ENCODE measurements at places on chromosomes 16 and 17.

DNA sequence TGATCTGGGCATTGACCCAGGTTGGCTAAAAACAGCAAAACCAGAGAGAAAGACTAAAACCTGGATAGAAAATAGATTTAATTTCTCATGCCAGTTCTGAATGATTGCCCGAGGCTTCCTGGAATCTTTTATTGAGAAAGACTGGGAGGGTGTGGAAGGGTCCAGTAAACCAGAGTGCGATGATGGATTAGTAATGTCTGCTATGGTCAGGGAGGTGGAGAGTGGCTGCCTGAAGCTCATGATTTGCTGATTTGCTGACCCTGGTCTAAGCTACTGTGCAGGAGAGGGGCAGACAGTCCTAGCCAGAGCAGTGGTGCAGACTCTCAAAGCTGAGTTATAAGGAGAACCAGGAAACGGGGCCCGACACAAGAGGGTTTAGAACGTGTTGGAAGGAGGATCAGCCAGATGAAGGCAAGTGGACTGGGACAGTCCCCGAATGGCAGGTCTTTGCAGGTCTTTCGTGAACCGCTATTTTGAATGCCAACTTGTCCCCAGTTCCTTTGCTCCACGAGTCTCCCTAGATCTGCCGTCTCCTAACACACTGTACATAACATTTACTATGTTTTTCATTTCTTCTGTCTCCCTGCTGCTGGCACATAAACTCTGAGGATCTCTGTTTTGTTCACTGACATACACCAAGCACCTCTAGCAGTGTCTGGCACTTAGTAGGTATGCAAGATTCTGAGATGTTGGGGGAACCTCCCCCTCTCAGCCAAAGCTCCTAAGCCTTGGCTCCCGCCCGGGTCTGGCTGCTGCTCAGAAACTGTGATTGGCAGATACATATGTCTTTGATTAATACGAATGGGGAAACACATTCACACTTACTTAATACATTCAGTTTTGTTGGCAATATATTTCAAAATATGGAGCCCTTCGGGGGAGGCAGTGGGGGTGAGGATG lies 237.3 kb upstream of the TNRC6C start:
- no peak for DNase-seq

- DNase-seq: no peak
Measured at GRCh38 chr17:46776298-46777005, 42.0 kb downstream of the WNT3 start.

GRCh38 chr17:79845601-79845949 lies 6.3 kb upstream of the CBX4 start:
- DNase-seq: peak; percentile 57

GRCh38 chr17:45852535-45853297 lies 8.0 kb downstream of the SPPL2C start:
- peak; percentile 57 for DNase-seq

DNA sequence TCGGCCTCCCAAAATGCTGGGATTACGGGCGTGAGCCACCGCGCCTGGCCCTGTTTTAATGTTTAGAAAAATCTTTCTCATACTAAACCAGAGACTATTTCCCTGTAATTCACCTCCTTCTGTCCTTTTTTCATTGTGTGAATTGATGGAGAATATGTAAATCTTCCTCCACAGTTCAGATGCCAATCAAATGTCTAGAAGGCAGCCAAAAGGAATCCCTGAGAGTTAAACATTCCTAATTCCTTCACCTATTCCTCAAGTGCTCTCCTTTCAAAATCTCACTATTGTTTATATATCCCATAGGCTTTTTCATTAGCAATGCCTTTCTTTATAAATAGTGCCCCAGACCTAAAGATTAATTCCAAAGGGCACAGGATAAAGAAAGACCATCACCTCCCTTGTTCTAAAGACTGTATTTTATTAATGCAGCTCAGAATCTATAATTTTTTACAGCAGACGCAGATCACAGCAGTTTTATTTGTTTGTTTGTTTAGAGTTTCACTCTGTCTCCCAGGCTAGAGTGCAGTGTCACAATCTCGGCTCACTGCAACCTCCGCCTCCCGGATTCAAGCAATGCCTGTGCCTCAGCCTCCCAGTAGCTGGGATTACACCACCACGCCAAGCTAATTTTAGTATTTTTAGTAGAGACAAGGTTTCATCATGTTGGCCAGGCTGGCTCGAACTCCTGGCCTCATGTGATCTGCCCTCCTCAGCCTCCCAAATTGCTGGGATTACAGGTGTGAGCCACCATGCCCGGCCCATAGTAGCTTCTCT lies 30.5 kb downstream of the COPZ2 start:
- DNase-seq: no peak

DNA sequence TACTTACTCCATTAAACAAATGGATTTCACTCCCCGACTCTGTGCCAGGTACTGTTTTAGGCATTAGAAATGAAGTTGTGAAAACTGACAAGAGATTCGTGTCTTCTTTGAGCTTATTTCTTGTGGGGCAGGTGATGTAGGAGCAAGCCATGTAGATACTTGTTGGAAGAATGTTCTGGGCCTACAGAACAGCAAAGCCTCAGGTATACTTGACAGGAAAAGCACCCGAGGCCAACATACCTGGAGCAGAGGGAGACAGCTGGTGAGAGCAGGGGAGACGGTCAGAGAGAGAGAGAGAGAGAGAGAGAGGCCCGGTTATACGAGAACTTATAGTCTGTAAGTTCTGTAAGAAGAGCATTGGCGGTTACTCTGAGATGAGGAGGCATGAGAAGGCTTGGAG lies 110.8 kb downstream of the FTO start:
- no peak for DNase-seq

DNA sequence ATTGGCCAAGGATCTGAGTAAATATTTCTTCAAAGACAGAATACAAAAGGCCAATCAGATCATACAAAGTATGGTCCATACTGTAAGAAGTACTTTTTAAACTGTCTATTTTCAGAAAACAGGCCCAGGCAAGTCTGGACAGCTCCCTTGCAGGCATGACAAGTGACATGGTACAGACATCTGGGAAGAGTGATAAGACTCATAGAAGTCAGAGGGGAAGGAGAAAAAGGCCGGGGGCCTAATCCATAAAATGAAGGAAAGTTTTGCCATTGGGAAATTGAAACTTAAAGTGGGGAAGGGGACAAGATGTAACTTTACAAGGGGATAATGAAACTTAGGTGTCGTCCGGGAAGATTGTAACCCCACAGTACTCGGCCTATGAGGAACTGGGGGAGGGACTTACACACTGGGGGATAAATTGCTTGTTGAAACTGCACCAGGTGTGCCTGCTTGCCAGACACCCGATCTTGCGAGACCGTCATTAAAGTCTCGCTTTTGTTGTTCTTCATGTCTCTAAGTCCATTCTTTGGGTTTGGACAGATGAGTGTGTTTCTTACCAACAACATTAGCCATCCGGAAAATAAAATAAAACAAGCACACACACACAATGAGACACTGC lies 684.0 kb downstream of the CDH11 start:
- no peak for DNase-seq

DNA sequence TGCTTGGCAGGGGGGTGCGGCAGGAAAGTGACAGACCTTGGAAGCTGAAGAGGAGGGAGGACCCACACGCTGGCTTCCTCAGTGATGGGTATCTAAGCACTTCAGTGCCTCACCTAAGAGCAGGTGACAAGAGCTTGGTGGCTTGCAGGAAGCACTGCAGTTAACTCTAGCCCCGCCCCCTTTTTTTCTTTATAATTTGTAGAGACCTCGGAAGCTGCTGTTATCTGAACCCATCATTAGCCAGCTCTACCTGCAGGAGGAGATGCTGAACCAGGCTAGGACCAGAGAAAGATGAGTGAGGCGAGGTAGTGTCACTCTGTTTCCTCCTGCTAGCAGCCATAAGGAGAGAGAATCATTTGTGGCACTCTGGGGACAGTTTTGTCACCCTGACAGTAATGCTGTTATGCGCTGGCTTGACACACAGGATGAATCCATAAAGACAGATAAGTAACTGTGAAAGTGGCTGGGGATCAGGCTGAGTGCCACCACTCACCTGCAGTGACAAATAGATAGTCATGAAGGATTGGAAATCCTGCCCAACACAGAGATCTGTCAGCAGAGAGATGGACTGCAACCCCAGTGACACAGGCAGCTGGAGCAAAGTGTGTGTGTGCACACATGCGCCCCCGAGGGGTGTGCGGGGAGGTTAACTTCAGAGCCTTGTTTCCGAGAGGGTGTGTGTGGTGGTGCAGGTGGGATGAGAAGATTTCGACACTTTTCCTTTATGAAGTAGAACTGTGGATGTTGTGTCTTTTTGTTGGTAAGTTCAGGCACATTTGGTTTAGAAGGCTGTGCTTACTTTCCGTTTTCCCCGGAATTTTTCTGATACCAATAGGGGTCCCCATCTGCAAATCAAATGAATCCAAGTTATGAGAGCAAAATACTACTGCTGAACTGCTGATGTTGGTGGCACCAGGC lies 224.0 kb downstream of the IRX3 start:
- DNase-seq: no peak

GRCh38 chr16:4936991-4937781 lies at the start of gene PPL:
TSS of gene PPL (minus strand) at chr16:4937148. CDS start at chr16:4937045, 103 bp downstream.
- DNase-seq: peak; percentile 95

DNA sequence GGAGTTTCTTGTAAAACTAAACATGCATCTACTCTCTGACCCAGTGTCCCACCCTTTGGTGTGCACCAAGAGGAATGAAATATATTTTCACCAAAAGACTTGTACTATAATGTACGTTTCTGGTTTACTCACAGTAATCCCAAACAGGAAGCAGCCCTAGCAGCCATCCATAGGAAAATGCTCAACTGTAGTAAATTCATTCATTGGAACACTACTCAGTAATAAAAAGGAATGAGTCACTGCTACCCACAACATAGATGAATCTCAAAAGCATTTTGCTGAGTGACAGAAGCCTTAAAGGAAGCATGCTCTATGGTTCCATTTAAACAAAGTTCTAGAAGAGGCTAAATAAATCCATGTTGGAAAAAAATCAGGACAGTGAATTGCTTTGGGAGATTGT lies 37.6 kb upstream of the DHRS7B start:
- DNase-seq: no peak

DNA sequence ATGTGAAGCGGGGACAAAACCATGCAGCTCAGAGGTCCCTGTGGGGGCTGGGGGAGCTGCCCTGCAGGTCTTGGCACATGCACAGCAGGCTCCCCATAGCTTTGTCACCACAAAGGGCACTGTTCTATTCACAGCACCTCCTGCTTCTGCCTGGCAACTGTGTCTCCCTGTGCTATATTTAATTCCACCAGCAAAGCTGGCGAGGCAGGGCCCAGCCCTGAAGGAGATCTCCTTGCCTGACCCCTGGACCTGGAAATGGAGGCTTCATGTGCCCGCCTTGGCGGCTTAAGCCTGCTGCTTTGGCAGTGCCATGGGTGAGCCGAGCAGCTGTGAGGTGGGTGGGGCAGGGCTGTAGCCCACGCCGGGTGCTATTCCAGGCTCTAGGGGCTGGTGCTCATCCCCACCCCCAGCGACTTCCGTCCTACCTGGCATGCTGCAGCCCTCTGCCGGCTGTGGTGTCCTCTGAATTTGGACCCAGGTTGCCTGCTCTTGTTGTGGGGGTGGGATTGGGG lies 6.8 kb downstream of the LDHD start:
- peak; percentile 80 for DNase-seq

All from transverse colon (tissue), 4 donors.